ENCODE measurements at places on chromosomes 5 and 9.
A peak's percentile ranks its signal among the peaks of the same experiment; 100 is the strongest.

GRCh38 chr5:110018509-110018908 lies 328.8 kb downstream of the MAN2A1 start:
- DNase-seq = no peak

- no peak for DNase-seq
These were observed 686.5 kb upstream of the DMAC1 start for GRCh38 chr9:8486095-8486494.

- DNase-seq = no peak
These were observed 89.1 kb upstream of the IER5L start for GRCh38 chr9:129267141-129267540.

DNA sequence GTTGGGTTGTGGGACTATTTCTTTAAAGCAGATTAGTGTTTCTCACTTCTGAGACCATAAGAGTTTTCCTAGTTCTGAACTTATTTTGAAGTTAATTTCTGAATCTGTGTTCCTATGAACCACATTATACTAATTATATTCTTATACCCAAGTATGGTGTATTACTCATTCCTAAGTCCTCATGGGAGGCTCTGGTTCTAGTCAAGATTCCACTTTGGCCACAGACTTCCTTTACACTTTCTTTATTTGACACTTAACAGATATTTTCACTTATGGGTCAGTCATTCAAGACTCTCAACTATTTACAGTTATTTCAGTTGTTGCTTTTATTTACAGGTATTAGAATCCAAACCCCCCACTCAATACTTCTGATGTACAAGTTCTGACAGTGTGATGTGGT lies 937.2 kb upstream of the TYRP1 start:
- DNase-seq = no peak

- DNase-seq = no peak
These were observed 1.2 kb upstream of the AK3 start for GRCh38 chr9:4742246-4742645.

DNA sequence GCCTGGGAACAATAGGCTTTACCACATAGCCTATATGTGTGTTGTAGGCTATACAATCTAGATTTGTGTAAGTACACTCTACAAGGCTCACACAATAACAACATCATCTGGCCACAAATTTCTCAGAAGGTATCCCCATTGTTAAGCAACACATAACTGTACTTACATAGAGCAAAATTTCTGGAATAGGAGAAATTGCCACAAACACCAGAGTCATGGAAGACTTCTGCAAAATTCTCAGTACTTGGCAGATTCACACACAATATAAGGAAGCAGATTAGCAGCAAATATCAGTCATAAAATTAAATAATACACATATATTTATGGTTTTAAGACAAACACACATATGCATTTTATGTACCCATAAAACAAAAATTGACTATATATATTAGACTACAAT lies 16.4 kb downstream of the GNAQ start:
- DNase-seq = no peak

- no peak for DNase-seq
These were observed 139.5 kb upstream of the CYLC2 start for GRCh38 chr9:102855641-102856040.

- peak; percentile 18 for DNase-seq
These were observed 10.0 kb upstream of the ZNF131 start for GRCh38 chr5:43110606-43111170.

DNA sequence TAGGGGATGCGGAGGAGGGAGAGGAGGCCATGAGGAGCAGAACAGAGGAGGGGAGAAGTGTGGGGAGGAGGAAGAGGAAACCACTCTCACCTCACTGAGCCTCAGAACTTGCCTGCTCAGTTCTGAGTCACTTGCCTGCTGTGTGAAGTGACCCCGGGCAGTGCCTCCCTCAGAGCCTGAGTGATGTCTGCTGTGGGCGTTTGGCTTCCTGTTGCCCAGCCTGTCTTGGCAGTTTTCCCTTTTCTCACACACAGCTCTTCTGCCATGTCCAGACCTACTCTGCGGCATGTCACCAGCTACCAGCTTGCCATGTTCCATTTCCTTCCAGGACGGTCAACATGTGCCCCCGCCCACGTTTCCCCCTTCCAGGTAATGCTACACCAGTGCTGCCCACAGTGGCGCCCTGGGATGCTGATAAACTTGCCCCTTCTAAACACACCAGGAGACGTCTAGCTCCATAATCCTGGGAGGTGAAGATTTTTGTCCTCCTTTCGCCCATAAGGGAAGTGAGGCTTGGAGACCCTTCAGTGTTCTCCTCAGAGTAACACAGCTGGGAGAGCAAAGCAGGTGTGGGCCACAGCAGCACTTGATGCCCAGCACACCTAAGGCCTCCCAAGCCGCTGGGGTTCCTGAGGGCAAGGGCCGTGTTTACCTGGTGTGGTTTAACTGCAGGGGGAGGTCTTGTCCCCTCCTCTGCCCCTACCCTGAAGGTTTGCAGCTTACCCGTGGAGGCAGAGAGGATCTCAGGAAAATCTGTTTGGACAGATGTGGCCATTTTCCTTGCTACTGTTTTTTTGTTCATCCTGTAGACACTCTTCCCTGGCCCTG lies 63.8 kb upstream of the RNF130 start:
- no peak for DNase-seq

GRCh38 chr9:127361561-127361960 lies 35.4 kb upstream of the SLC2A8 start:
- no peak for DNase-seq

DNA sequence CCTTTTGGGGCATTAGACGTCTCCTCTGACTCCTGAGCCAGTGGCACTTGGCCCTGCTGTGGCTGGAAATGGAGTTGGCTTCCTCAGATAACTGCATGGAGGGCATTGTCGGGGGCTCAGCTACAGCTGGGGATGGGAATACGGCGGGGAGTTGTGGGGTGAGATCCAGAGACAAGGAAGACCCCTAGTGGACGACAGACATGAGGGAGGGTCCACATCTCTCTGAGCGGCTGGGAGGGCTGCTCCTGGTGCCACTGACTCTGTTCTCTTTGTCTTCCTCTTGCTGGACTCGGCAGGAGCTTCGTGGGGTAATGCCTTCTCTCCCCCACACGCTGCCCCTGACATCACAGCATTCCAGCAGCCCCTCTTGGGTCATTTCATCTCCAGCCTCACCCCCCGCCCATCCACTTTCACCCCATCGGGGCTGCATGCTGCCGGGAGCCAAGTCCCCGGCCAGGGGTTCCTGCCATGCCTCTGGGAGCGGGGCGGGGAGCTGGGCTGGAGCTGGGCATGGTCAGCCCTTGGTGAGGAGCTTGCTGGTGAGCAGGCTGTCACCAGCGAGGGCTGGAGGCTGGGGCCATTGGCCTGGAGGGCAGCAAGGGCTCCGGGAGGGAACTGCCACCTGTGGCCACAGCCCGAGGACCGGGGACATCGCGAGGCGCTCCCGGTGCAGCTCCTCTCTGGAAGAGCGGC lies 172.3 kb downstream of the CACNA1B start:
- no peak for DNase-seq

DNA sequence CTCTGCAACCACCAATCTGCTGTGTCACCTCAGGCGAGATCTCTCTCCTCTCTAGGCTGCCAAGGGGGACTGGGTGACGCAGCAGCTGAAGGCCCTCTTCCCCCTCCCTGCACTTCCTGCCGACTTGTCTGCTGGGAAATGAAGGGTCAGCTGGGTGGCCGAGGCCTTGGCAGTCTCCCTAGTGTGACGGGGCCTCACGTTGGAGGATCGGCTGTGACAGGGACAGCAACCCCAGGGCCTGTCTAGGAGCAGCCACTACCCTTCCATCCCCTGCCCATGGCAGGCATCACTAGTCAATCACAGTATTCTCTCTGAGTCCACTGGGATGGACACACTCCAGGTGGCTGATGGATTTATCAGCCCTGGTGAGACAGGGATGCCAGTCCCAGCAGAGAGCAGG lies 107.3 kb upstream of the SARDH start:
- no peak for DNase-seq

DNA sequence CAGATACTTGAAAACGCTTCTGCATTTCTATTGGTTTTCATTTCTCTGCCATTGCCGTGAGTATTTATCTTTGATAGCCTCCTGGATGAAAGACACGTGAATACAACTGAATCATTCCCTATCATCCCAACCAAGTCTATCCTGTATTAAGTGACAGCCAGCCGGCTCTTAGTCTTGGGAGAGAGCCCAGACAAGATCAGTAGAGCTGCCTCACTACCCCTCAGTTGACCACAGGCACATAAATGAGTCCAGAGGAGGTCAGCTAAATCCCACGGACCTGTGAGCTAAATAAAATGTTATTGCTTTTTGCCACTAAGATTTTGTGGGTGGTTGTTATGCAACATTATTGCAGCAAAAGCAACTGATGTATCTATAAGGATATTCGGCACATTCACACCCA lies 639.0 kb upstream of the ACO1 start:
- DNase-seq = no peak

DNA sequence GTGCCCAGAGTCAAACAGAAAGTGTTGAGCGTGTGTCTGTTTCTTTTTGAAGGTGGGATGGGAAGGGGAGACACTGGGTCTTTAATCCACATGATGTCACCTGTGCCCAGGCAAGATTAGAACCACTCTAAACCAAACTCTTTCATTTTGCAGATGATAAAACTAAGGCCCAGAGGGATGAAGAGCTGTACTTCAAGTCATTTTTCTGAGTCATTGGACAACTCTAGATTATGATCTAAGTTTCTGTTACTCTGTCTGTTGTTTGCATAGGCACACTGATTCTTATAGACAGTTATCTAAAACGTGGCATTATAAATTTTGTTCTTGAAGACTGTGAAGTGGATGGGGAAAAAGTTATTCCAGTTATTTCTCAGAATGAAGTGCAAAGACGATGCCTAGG lies 48.8 kb downstream of the MAST4 start:
- no peak for DNase-seq

DNA sequence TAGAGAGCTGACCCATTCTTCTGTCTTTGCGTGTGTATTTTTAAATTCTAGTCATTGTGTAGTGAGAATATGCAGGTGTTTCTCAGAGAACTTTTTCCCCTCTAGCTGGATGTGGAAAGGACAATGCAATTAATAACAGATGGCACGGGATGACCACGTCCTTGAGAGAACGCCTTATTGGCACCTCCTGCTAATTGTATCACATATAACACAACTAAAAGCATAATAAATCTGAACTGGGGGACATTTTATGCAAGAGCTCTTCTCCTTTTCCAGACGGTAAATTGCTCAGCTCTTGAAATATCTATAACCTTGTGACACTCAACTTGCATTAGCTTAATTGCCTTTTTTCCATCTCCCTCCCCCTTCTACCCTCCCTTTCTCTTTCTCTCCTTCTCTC lies 62.9 kb upstream of the IZUMO3 start:
- no peak for DNase-seq

GRCh38 chr5:61674378-61674777 lies 342.3 kb downstream of the ZSWIM6 start:
- no peak for DNase-seq

GRCh38 chr5:131758520-131758900 lies 38.3 kb downstream of the FNIP1 start:
- DNase-seq = no peak

DNA sequence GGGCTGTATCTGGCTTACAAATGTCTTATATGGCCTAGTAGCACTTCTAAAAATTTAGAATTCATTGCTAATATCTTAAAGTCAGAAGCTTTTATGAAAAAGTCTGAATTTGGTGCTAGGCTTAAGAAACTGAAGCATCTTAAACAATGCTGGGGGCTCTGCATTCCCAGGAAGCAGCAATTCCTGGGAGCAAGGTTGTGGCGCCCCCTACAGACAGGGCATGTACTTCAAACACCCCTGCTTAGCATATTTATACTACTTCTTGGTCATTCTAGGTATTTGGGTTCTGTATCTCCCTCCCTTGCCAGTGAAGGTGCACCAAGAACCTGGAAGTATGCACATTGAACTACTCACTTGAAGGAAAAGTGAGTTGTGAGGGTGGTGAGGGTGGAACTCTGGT lies 64.6 kb upstream of the GRIA1 start:
- no peak for DNase-seq

- no peak for DNase-seq
These were observed 5.4 kb upstream of the NRARP start for GRCh38 chr9:137307255-137308056.

DNA sequence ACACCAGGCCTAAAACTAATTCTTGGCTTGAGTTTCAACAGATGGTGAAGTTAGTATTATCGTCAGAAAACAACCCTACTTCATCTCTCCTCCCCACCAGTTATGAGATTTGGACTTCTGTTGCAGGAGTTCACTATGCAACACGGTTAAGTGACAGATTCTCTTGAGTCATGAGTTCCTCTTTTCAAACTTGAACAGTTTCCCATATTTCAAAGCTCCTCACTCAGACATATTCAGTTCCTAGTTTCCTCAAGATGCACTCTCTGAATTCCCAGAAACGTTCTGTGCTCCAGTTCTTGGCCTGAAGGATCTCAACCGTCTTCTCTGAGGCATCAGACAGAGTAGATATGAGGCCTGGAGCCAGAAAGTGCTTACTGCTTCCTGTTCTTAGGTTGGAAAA lies 7.3 kb upstream of the PTGER4 start:
- DNase-seq = no peak

DNA sequence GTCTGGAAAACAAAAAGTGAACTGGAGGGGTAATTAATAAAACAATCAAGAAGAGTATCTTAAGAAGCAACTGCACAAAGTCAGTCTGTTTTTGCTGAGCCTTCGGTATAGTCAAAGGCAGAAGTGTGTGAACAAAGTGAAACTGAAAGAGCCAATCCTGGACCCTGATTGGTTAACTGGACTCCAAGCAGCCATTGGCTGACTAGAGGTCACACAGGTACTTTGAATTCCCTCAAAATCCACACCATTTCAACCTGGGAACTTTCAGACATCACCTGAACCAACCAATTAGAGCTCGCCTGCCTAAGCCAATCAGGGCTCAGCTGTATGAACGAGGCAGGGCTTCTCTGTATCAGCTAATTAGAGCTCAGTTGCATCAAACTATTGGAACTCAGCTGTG lies 286.7 kb downstream of the TLE4 start:
- no peak for DNase-seq

DNA sequence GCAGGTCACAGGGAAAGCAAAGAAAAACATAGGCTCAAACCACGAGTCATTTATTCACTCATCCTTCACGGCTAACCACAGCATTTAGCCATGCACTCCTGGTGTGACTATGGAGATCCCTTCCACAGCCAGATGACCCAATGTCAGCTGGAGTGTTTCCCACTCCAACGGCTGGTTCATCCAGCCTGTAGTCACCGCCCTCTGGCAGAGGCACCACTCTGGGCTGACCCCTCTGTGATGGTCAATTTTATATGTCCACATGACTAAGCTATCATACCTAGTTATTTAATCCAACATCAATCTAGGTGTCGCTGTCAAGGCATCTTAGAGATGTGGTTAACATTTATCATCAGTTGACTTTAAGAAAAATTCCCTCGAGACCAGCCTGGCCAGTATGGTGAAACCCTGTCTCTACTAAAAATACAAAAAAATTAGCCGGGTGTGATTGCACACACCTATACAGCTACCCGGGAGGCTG lies 9.5 kb upstream of the PHF19 start:
- no peak for DNase-seq

GRCh38 chr5:107655831-107656230 lies 14.9 kb downstream of the EFNA5 start:
- no peak for DNase-seq

All from T follicular helper cell (primary cell).